ENCODE measurements at places on chromosomes 4 and X.

DNA sequence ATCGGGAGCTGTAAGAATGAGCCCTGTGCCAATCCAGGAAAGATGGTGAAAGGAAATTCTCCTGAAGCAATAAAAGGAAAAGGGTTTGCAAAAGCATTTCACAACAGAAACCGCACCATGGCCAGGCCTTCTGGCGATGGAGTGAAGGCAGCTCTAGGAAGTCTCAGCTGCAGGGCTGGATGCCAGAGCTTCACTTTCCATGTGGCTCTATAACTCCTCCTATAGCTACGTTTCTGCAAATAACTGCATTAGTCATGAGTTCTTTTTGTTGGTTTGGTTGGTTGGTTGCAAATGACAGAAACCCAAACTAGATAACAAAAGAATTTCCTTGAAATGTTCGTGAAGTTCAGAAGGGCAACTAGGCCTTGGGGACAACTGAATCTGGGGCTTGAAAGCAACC, 84.6 kb downstream of the RELL1 start:
- DNase-seq, result no peak

DNA sequence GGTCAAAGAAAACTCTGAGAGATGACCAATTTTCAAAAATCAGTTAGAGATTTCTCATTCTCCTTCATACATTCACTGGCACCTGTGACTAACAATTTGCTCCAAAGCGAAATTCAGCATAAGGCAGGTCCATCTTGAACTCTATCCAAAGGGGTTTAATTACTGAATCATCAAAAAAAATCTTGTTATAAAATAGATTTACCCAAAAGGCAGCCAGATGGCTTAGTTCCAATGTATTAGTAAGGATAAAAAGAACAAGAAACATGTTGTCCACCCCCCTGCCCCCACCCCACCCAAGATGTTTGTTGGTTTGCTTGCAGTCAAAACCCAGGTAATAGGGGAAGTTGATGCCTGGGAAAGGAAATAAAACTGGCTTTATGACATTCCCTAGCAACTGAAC, 200.3 kb downstream of the ANTXR2 start:
- DNase-seq, result no peak

DNA sequence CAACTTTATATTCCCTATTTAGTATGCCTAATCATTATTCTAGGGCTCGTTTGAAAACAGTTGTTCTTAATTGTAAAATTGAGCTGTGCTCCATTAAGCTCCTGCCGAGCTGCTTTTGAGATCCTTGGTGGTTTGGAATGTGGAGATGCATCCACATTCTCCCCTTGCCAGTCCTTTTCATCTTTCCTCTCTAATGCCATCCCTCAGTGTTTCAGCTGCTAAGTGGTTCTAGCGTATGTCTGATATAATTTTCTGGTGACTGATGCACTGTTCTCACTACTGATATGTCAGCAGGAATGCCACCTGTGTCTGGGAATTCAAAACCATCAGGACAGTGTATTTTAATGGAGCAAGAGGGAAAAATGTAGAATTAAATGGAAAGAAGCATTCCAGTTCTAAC, 1085.0 kb downstream of the CCSER1 start:
- no peak for DNase-seq

DNA sequence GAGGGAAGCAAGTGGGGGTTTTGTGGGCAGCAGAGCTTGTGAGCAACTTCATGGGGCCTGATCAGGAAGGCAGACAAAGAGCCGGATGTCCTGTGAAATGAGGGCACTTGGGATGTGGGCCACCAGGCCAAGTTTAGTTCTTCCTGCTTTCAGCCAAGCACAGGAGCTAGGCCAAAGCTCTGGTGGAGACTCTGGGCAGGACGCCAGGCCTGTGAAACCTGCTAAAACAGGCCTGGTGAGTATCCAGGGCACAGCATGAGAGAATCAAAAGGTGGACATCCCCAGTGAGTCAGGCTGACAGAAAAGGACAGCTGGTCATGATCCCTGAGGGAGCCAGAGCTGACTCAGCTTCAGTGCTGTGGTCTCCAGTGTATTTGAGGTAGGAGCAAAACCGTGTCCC, 95.7 kb downstream of the NPNT start:
- no peak for DNase-seq

- DNase-seq, result no peak
Measured at GRCh38 chr4:20254511-20255250, 3.0 kb downstream of the SLIT2 start.

DNA sequence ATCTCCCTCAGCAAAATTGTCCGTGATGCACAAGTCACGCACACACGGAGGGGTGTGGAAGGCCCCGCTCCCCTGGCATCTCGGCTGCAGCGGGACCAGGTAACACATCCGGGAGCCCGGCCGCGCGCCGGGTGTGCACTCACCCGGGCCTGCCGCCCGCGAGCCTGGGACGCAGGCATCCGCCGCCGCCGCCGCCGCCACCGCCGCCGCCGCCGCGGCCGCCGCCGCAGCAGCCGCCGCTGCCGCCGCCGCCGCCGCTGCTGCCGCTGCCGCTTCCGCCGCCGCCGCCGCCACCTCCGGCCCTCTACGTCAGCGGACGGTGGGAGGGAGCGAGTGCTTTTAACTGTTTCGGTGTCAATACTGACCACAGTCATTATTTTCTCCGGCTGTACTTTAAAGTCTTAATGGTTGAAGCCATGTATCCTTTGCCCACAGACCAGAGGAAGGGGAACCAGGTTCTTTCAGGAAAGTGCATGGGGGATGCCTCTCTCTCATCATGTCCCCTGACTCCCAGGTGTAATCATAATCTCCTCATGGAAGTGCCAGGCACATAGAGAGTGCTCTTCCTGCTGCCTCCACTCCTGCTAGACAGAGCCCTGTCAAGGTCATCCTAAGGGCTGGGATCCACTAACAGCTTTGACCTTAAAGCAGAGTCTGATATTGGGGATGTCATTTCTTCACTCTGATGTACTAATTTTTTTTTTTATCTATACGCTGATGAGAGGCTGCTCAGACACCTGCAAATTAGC, 38.0 kb downstream of the MAGEE2 start:
- DNase-seq, result no peak

- no peak for DNase-seq
Measured at GRCh38 chr4:180669680-180670079, 1573.5 kb upstream of the TENM3 start.

GRCh38 chrX:140766024-140766611, 56.6 kb downstream of the LINC00632 start:
- no peak for DNase-seq

- no peak for DNase-seq
Measured at GRCh38 chrX:109464231-109464630, 17.7 kb downstream of the GUCY2F start.

DNA sequence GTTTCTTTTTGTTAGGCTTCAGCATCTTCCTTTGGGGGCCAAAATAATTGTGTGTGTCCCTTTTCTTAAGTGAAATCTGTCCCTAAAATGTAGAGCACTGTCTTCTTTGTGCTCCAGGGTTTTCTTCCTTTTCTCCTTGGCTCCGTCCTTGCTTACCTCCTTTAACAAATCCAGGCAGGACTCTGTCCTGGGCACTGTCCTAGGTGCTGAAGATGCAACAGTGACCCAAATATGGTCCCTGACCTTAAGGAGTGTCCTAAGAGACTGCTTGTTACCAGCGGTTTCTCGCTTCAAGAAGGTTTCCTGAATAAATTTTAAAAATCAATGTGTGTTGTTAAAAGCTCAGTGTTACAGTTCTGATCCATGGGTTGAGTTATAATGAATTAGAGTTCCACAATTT, 471.8 kb downstream of the KCNIP4 start:
- DNase-seq, result no peak

- no peak for DNase-seq
Measured at GRCh38 chr4:75495476-75495875, 18.7 kb downstream of the RCHY1 start.

DNA sequence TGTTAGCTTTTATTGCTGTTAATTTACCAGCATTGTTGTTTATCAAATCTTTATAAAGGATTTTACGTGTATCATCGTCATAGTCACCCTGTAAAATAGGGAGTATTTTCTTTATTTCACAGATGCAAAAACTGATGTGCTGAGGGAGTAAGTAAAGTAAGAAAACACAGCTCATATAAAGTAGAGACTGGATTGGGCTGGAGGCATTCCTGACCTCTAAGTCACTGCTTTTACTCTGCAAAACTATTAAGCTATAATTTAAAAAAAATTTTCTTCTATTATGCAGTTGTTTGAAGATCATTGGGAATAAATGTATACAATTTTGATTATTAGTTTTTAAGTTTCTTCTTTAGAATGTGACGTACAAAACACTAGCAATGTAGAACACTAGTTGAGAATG, 45.9 kb downstream of the NUDT6 start:
- no peak for DNase-seq

- DNase-seq, result no peak
Measured at GRCh38 chr4:185480016-185480732, 8.6 kb upstream of the CCDC110 start.

DNA sequence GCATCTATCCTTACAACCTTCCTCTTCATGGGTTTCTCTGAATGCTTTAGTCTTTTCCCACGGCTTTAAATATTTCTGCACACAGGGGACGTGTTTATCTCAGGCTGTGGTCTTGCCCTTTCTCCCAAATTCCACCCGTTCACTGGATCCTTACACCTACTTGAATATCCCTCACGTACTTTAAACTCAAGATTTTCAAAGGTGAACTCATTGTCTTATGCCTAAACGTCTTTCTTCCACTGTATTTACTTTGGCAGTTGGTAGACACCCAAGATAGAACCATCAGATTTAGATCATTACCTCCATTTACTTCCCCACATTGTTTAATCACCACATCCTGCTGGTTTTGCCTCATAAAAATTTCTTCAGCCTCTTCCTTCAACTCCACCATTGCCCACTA, 269.2 kb downstream of the CBLL2 start:
- DNase-seq, result no peak

GRCh38 chr4:173417833-173418232, 18.9 kb upstream of the SCRG1 start:
- no peak for DNase-seq

- DNase-seq, result no peak
Measured at GRCh38 chr4:152063621-152064240, 302.9 kb upstream of the GATB start.

DNA sequence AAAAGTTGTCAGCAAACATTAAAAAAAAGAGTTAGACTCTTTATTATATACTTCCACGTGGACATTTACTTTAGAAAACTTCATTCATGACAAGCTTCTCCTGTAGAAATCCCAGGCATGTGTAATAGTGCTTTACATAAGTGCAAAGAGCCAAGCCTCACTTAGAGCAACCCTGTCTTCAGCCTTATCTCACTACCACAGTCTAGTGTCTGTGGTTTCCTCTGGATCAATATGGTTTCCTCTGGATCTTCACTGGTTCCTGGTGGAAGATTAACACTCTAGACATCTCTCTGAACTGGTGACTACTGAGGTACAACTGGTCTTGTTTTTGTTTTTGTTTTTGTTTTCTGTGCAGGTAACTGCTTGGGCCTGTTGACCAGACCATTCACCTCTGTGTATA, 18.4 kb upstream of the ARMCX5 start:
- DNase-seq, result no peak

DNA sequence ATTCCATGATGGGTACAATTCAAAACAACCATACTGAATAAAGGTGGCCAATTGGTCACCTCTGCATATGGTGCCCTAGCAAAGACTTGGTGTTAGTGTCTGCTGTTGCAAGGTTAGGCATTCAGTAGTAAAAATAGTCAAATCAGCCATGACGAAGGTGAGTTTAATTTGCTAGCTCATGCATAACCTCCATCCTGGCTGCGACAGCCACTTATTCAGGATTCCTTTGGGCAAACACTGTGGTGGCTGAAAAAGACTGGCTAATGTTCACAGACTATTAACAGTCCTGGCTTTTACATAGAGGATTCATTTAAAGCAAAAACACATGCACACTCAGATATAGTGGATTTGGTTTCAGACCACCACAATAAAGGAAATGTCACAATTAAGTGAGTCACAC, 34.8 kb upstream of the MAP9 start:
- DNase-seq, result no peak

DNA sequence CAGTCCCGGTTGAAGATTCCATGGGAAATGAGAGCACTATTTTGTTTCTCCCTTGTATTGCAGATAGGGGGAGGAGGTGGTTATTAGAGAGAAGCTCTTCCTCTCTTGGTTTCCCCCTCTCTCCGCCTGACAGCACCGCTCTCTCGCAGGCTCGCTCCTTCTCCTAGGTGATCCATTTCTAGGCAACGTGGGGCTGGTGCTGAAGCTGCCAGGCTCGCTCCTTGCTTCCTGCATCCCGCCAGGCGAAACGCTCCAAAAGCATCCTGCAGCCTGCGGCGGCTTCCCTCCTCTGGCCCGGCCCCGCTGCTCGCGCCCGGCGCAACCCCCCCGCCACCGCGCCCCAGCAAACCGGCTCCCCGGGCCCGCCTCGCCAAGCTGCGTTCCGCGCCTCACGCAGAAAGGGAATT, at the start of gene GRID2:
Gene GRID2 (plus strand): TSS at position 346 of the 407 bp plus-strand sequence.
- DNase-seq, result no peak

DNA sequence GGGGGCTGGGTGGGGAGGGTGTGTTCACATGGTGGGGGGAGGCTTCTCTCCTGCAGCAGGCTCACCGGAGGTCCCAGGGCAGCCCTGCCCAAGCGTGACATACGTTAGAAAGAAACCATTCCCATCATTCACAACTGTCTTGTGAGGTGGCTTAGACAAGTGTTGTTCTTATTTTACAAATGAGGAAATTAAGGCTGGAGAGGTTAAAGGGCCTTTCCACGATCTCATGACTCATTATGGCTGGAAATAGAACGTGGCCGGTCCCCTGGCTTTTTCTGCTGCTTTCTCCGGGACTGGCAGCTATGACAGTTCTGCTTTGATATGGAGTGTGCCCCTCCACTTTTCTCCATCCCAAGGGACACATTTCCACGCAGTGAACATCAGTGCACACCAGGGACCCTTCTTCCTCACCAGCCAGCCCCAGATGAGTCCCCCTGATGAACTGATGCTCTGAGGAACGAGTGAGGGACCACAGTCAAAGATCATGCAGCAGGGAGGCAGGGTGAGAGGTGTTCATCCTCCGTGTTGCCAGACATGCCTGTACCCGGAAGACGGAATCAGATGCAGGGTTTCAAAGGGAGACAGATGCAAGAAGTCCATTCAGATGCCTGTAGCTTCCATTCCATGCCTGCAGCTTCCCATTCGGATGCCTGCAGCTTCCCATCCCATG, 64.0 kb upstream of the ACSL1 start:
- no peak for DNase-seq

DNA sequence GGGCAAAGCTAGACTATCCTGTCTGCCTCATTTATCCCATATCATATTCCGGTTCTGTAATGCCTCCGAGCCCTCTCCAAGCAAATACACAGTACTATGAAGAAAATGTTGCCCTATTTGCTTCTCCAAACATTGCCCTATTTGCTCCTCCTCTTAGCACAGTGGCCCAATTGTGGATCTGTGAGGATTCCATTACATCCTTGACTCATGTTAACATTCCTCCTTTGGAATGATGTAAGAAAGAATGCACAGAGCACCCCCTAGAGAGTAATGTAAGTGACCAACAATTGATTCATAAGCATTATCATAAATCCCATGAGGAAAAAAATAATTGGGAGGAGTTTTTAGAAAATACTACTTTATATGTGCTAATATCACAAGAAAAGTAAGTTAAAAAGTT, 11.3 kb upstream of the BTC start:
- DNase-seq, result no peak

- DNase-seq, result no peak
Measured at GRCh38 chr4:165403637-165404036, 24.8 kb downstream of the CPE start.

Data from stimulated activated CD8-positive, alpha-beta memory T cell treated with anti-CD3 and anti-CD28 coated beads, Interleukin-4, amount 100 ng/mL, for 4 hours (primary cell).